WTC11 (cell line): ENCODE measurements at places on chromosomes 6 and 20.
A peak's percentile ranks its signal among the peaks of the same experiment; 100 is the strongest.

GRCh38 chr6:66508433-66508832 lies 801.4 kb upstream of the EYS start:
- peaks cover 28% of the 10 kb centered on the region for H3K36me3 ChIP-seq
- no peak overlapping the region for H3K27ac ChIP-seq
- no peak for DNase-seq
- peaks cover 9% of the 10 kb centered on the region for H3K4me1 ChIP-seq
- no peaks in the 10 kb centered on the region; the same call in 1 of the 2 replicates for H3K27me3 ChIP-seq

- H3K4me1 ChIP-seq, result peaks cover 32% of the 10 kb centered on the region
- peak overlapping the region; percentile 96 for H3K4me3 ChIP-seq
- H3K27ac ChIP-seq, result no peak overlapping the region
- peaks cover 86% of the 10 kb centered on the region for H3K27me3 ChIP-seq
Measured at GRCh38 chr6:30073489-30074235, 1.9 kb downstream of the RNF39 start.

DNA sequence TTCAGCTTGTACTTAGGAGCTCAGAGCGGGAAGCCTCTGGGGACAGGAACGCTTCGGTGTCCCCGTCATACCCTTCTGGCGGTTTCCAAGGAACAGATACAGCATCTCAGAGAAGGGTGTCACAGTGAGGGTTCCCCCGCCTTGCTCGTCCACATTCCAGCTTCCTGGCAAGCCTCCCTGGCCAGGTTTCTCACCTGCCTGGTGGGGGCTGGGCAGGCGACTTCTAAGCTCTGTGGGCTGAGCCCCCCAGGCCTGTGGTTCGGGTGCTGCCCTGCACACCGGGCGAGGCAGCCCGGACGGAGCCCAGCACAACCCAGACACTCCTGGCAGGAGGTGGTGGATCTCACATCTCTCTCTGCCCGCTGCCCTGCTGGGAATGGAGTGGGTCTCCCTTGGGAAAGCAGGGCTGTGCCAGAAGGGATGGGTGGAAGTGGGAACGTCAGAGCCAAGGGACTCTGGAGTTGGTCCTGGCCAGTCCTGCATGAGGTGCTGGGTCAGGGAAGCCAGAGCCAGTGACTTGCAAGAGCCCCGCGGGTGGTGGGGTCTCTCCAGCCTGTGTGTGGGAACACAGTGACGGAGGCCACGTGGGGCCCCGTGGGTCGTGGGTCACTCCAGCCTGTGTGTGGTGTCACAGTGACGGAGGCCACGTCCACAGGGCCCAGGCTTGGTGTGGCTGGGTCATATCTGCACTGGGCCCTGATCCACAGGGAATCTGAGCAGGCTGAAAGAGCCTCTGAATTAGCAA lies 47.7 kb upstream of the SMOC2 start:
- H3K4me3 ChIP-seq, result no peak overlapping the region
- peaks cover 19% of the 10 kb centered on the region for H3K4me1 ChIP-seq
- no peaks in the 10 kb centered on the region for H3K27me3 ChIP-seq
- H3K27ac ChIP-seq, result no peak overlapping the region

- H3K4me3 ChIP-seq, result no peak overlapping the region
- no peaks in the 10 kb centered on the region for H3K4me1 ChIP-seq
- DNase-seq, result no peak
- H3K36me3 ChIP-seq, result no peaks in the 10 kb centered on the region
Measured at GRCh38 chr20:23178806-23179205, 92.7 kb upstream of the CD93 start.

DNA sequence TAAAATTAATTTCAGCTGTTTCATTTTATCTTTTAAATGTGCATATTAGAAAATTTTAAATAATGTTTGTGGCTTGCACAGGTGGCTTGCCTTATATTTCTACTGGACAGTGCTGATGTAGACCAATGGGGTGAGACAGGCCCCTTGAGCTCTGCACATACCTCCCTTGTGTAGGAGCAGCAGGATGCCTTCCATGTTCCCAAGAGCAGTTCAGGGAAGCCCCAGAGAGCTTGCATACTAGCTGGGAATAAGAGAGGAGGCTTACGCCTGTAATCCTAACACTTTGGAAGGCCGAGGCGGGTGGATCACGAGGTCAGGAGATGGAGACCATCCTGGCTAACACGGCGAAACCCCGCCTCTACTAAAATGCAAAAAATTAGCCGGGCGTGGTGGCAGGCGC lies 61.4 kb downstream of the RFPL4B start:
- no peak overlapping the region for H3K4me3 ChIP-seq
- H3K36me3 ChIP-seq, result no peaks in the 10 kb centered on the region
- H3K27me3 ChIP-seq, result no peaks in the 10 kb centered on the region
- DNase-seq, result no peak
- no peak overlapping the region for H3K27ac ChIP-seq

DNA sequence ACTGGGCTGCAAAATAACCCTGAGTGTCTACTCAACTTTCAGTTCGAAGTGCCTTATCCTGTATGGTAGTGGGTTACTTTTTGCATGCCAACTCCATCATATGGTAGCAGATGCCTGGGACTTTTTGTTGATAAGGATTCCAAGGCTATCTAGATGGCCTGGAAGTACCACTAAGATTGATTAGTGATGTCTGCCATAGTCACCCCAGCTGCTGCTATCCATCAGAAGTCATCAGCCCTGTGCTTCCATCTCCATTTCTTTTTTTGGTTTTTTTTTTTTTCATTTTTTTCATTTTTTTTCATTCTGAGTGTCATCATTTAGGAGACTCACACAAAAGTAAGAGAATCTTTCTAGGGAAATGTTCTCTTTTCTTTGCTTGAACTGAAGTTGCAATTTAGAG lies 217.4 kb upstream of the PLCB4 start:
- no peak overlapping the region for H3K4me3 ChIP-seq
- 0 out of 2 replicates have a peak, but pooled peaks cover under 1% of the 10 kb centered on the region for H3K36me3 ChIP-seq
- no peak for DNase-seq
- no peaks in the 10 kb centered on the region for H3K27me3 ChIP-seq
- H3K4me1 ChIP-seq, result no peaks in the 10 kb centered on the region; the same call in 1 of the 2 replicates
- H3K27ac ChIP-seq, result no peak overlapping the region

DNA sequence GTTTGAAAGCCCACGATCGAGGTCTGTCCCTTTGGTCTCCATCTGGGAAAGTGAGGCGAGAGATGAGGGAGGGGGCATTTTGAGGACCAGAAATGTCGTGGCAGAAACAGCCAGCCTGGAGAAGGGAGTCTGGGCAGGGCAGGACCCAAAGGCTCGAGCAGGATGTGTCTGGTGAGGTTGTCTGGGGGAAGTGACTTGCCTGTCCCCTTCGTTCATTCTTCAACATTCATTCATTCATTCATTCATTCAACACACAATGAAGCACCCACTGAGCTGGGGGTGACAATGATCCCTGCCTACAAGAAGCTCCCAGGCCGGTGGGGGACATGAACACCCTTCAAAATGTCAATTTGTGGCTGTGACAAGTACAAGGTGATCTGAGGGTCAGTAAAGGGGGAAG lies 80.5 kb downstream of the CEBPB start:
- peaks cover 12% of the 10 kb centered on the region for H3K4me1 ChIP-seq
- H3K4me3 ChIP-seq, result no peak overlapping the region
- H3K36me3 ChIP-seq, result no peaks in the 10 kb centered on the region
- DNase-seq, result no peak

DNA sequence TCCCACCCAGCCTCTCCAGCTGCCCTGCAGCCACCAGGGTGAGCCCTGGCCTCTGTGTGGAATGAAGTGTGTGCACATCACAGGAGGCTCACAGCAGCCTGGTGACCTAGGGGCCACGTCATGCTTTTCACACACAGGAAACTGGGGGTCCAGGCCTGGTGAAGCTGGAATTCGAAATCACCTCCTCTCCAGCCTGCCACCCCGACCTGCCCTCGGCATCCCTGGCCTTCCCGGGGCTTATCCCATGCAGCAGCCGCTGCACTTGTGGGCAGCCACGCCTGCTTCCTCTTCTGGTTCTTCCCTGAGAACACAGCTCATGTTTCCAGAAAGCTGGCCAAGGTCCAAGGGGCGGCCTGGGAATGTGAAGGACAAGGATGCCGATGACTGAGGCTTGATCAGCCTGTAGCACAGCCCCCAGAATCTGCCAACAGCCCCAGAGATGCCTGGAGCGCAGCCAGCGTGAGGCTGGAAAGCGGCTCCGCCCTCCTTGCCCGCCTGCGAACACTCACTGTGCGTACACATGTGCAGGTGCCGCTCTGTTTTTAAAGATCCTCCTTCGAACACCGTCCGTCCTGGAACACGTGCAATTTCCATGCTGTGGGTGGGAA lies 4.2 kb upstream of the NTSR1 start:
- H3K4me1 ChIP-seq, result 0 out of 2 replicates have a peak, but pooled peaks cover 3% of the 10 kb centered on the region
- peaks cover 13% of the 10 kb centered on the region for H3K27me3 ChIP-seq
- H3K4me3 ChIP-seq, result no peak overlapping the region
- DNase-seq, result no peak

GRCh38 chr6:151137542-151137941 lies 102.2 kb upstream of the AKAP12 start:
- no peak overlapping the region for H3K27ac ChIP-seq
- H3K4me1 ChIP-seq, result peaks cover 8% of the 10 kb centered on the region
- H3K36me3 ChIP-seq, result peaks cover 10% of the 10 kb centered on the region
- no peak overlapping the region for H3K4me3 ChIP-seq
- no peaks in the 10 kb centered on the region; the same call in 1 of the 2 replicates for H3K27me3 ChIP-seq
- no peak for DNase-seq

GRCh38 chr6:18147160-18147559 lies 7.7 kb downstream of the TPMT start:
- no peak overlapping the region for H3K4me3 ChIP-seq
- H3K27ac ChIP-seq, result no peak overlapping the region
- H3K36me3 ChIP-seq, result peaks cover 10% of the 10 kb centered on the region
- no peaks in the 10 kb centered on the region for H3K27me3 ChIP-seq
- peaks cover 5% of the 10 kb centered on the region for H3K4me1 ChIP-seq
- DNase-seq, result no peak

- DNase-seq, result no peak
- H3K4me3 ChIP-seq, result no peak overlapping the region
- H3K27me3 ChIP-seq, result no peaks in the 10 kb centered on the region
Measured at GRCh38 chr20:51272401-51272800, 249.5 kb upstream of the KCNG1 start.

DNA sequence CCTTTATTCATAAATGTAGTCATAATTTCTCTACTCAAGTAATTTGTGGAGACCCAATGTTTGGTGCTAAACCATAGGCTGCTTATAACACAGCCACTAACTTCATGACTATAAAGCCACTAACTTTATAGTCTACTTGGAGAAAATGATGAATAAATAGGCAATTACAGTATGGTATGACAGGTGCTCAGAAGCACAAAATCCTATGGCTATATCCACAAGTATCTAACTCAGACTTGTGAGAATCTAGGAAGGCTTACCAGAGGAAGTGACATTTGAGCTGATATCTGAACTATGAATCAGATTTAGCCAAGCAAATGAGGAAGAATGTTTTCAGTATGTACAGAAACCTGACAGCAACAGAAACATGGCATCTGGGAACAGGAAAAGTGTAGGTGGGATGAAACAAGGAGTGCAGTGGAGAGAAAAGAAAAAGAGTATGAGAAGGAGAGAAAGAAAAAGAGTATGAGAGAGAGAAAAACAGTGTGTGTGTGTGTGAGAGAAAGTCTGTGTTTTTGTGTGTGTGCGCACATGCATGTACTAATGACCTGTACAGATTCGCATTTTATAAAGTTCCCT lies 59.9 kb downstream of the REV3L start:
- H3K4me3 ChIP-seq, result no peak overlapping the region
- no peak for DNase-seq
- no peaks in the 10 kb centered on the region for H3K36me3 ChIP-seq

DNA sequence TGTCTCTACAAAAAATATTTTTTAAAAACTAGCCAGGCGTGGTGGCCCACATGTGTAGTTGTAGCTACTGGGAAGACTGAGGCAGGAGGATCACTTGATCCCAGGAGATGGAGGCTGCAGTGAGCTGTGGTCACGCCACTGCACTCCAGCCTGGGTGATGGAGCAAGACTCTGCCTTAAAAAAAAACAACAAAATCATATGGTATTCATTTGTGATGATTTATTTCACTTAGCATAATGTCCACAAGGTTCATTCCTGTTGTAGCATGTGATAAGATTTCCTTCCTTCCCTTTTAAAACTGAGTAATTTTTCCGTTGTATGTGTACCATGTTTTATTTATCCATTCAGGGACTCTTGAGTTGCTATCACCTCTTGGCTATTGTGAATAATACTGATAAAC lies 26.2 kb downstream of the TMEM170B start:
- H3K27ac ChIP-seq, result no peak overlapping the region
- H3K36me3 ChIP-seq, result peaks cover 7% of the 10 kb centered on the region
- H3K27me3 ChIP-seq, result no peaks in the 10 kb centered on the region

GRCh38 chr6:113629975-113630737 lies 227.0 kb upstream of the MARCKS start:
- no peak overlapping the region for H3K27ac ChIP-seq
- no peaks in the 10 kb centered on the region for H3K36me3 ChIP-seq
- H3K4me1 ChIP-seq, result peaks cover 5% of the 10 kb centered on the region; the same call in 1 of the 2 replicates
- DNase-seq, result no peak
- H3K4me3 ChIP-seq, result no peak overlapping the region
- H3K27me3 ChIP-seq, result peaks cover 30% of the 10 kb centered on the region

DNA sequence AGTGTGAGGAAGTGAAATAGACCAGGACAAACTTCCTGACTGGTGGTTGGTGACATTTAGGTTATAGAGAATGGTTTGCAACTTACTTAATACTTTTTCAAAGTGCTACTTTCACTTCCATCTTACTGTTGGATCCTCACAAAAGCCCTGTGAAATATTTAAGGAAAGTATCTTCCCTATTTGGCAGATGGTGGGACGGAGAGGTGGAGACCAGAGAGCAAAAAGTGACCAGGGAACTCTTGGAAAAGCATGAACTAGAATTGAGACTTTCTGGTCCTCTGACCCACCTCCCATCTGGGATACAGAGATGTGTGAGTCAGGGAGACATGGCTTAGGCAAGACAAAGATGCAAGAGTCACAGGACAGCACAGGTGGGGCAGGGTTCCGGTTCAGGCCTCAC lies 3.0 kb downstream of the TRIM10 start:
- no peak for DNase-seq
- H3K27me3 ChIP-seq, result peaks cover 35% of the 10 kb centered on the region
- no peaks in the 10 kb centered on the region for H3K36me3 ChIP-seq
- no peaks in the 10 kb centered on the region for H3K4me1 ChIP-seq

GRCh38 chr20:7352165-7352564 lies 584.7 kb downstream of the BMP2 start:
- H3K27ac ChIP-seq, result no peak overlapping the region
- H3K4me1 ChIP-seq, result no peaks in the 10 kb centered on the region
- H3K36me3 ChIP-seq, result no peaks in the 10 kb centered on the region
- DNase-seq, result no peak
- no peaks in the 10 kb centered on the region for H3K27me3 ChIP-seq
- no peak overlapping the region for H3K4me3 ChIP-seq
